ENCODE measurements at places on chromosomes 3 and 15. TPM values are rescaled to one million over a fixed set of nuclear protein-coding genes. Genes with fewer than 3 reads are reported as not detected.

GRCh38 chr15:23503576-23503975 lies 56.5 kb upstream of the GOLGA6L2 start:
- DNase-seq: no peak

DNA sequence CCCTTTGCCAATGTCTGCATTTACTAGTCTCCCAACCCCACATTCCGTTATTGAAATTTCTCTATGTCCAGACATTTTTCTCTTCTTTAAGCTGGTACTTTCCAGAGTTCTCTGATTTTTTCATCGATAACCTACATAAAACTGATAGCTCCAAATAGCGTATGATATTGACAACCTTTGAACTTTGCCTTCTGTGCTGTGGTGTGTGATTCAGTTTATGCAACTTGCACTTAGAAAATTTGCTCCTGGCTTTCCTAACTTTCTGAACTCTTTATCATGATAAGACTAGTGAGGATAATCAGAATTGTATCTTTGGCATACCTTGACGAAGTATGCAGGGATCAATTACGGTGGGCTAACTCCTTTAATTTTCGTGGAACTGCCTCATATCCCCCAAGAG lies 1261.3 kb downstream of the SI start:
- DNase-seq: no peak

DNA sequence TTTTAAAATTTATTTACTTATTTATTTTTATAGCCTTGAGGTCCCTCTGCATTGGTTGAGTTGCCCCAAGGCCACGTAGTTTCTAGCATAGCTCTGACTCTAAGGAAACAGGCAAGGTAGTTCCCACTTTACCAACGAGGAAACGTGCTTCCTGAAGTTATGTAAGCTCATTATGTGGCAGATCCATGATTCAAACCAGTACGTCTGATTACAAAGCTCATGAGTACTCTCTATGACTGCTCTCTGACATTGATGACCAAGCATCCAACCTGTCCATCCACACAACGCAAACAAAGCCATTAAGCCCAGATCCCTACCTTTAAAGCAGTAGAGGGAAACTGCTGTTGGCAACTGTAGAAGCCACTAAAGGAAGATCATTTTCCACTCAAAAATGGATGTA lies 25.6 kb downstream of the WWTR1 start:
- no peak for DNase-seq

PODXL2 gene
- 5.1 TPM for total RNA-seq

- no peak for DNase-seq
Observed at GRCh38 chr3:111592936-111593335, 2.2 kb downstream of the ZBED2 start.

DNA sequence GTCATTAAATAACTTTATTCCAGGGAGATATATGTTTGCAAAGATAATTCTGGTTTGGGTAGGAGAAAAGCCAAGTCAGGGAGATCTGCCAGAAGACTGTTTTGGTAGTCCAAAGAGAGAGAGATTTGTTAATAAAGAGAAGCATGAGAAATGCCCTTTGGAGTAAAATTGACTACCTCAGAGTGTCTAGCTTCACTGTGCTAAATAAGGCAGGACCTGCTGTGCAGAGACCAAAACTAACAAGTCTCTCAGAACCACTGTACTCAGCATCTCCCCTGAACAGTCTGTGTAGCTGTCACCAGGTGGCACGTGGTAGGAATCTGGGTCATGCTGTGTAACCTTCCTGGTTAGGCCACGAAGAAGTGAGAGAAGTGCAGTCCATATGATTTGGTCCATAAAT lies 31.6 kb upstream of the SLC35G2 start:
- DNase-seq: no peak

KIF23 gene
- 1.0 TPM for total RNA-seq

- no peak for DNase-seq
Observed at GRCh38 chr15:65896236-65896635, 26.9 kb downstream of the RAB11A start.

GRCh38 chr3:12489832-12490231 lies 5.6 kb downstream of the TSEN2 start:
- no peak for DNase-seq

NR1I2 gene
- total RNA-seq: 0.22 TPM

EPHB1 gene
- 7.3 TPM for total RNA-seq

GCNT3 gene
- total RNA-seq: 1.1 TPM

RPUSD2 gene
- total RNA-seq: 3.1 TPM

- no peak for DNase-seq
Observed at GRCh38 chr3:98613616-98614015, 20.2 kb upstream of the CPOX start.

GRCh38 chr15:33089878-33090757 lies 104.4 kb downstream of the FMN1 start:
- no peak for DNase-seq

Measured in upper lobe of left lung (tissue), 6 donors.